ENCODE measurements at places on chromosomes 3 and 15.

- no peaks in the 10 kb centered on the region for H3K36me3 ChIP-seq
- H3K27me3 ChIP-seq: no peaks in the 10 kb centered on the region
- no peak for DNase-seq
- H3K4me1 ChIP-seq: no peaks in the 10 kb centered on the region
- no peak overlapping the region for H3K4me3 ChIP-seq
Observed at GRCh38 chr3:29914861-29915524, 634.1 kb downstream of the RBMS3 start.

GRCh38 chr3:61227799-61228198, 23.5 kb downstream of the FHIT start:
- no peaks in the 10 kb centered on the region for H3K36me3 ChIP-seq
- no peaks in the 10 kb centered on the region for H3K27me3 ChIP-seq
- no peak for DNase-seq
- H3K4me3 ChIP-seq: no peak overlapping the region

DNA sequence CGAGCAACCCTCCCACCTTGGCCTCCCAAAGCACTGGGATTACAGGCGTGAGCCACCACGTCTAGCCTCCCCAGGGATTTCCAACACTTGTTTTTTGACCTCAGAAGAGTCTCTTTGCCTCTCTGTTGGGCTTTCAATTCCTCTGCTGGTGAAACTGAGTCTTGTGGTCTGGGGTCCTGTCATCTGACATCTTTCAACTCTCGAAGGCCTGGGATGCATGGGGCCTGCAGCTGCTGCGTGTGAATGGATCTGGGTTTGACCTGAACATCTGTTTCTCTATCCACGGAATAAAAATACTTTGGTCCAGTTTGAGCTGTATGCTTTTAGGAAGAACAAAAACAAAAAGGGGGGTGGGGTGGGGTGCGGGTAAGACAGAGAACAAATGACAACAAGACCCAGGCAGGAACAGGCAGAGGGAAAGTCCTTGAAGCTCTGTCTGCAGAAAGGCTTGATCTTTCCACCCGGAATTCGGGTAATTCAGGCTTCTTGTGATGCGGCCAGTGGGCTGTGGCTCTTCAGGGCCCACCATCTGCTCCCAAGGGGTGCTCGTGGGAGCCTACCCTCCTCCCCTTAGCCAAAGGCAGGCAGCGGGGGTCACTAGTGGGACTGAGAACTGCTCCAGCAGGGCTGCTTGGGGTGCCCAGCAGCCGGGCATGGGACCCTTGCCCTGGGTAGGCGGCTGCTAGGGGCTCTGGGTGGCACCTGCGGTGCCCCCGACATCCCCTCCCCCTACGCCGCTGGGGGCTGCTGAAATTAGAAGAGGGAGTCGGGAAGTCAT, 71.5 kb downstream of the SLC12A8 start:
- H3K27ac ChIP-seq: peak overlapping the region; percentile 51
- DNase-seq: no peak
- H3K36me3 ChIP-seq: no peaks in the 10 kb centered on the region

GRCh38 chr15:69289342-69290146, 9.2 kb upstream of the PAQR5 start:
- no peaks in the 10 kb centered on the region for H3K36me3 ChIP-seq
- DNase-seq: no peak
- no peaks in the 10 kb centered on the region for H3K4me1 ChIP-seq
- no peak overlapping the region for H3K4me3 ChIP-seq
- H3K27me3 ChIP-seq: no peaks in the 10 kb centered on the region

GRCh38 chr15:57370929-57371328, 5.4 kb upstream of the CGNL1 start:
- H3K4me1 ChIP-seq: no peaks in the 10 kb centered on the region
- no peaks in the 10 kb centered on the region for H3K36me3 ChIP-seq
- H3K27me3 ChIP-seq: peaks cover 9% of the 10 kb centered on the region
- H3K4me3 ChIP-seq: no peak overlapping the region
- H3K27ac ChIP-seq: no peak overlapping the region

GRCh38 chr15:31905054-31905453, 125.3 kb upstream of the CHRNA7 start:
- H3K27me3 ChIP-seq: no peaks in the 10 kb centered on the region
- no peak overlapping the region for H3K4me3 ChIP-seq
- no peak overlapping the region for H3K27ac ChIP-seq
- H3K36me3 ChIP-seq: no peaks in the 10 kb centered on the region
- H3K4me1 ChIP-seq: no peaks in the 10 kb centered on the region

GRCh38 chr3:138367911-138368310, 19.5 kb downstream of the MRAS start:
- H3K4me3 ChIP-seq: no peak overlapping the region
- no peaks in the 10 kb centered on the region for H3K36me3 ChIP-seq
- H3K27ac ChIP-seq: no peak overlapping the region
- no peaks in the 10 kb centered on the region for H3K27me3 ChIP-seq
- no peaks in the 10 kb centered on the region for H3K4me1 ChIP-seq

GRCh38 chr15:46442901-46443590, 808.2 kb downstream of the SQOR start:
- no peak overlapping the region for H3K27ac ChIP-seq
- no peak overlapping the region for H3K4me3 ChIP-seq
- no peak for DNase-seq
- H3K36me3 ChIP-seq: no peaks in the 10 kb centered on the region
- no peaks in the 10 kb centered on the region for H3K27me3 ChIP-seq
- no peaks in the 10 kb centered on the region for H3K4me1 ChIP-seq

DNA sequence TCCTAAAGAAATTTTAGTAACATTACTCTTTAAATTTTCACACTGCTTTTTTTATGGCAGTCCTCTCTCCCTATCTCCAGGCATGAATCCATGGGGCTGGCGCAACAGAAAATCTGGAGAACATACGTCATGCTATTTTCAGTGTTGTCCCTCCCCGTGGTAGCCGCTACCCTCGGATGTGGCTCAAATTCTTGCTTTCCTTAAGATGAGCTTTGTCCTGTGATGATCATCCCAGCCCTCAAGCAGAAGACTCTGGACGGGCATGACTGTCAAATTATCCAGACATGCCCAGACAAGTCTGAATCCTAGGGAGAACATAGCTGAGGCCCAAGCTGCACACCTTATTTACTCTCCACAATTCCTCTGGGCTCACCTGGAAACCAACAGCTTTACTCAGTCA, 49.1 kb downstream of the FMN1 start:
- H3K27ac ChIP-seq: no peak overlapping the region
- H3K27me3 ChIP-seq: no peaks in the 10 kb centered on the region
- no peak for DNase-seq
- no peak overlapping the region for H3K4me3 ChIP-seq
- H3K36me3 ChIP-seq: no peaks in the 10 kb centered on the region
- H3K4me1 ChIP-seq: no peaks in the 10 kb centered on the region

GRCh38 chr3:108973019-108973418, 19.3 kb upstream of the GUCA1C start:
- no peak overlapping the region for H3K27ac ChIP-seq
- H3K4me3 ChIP-seq: no peak overlapping the region
- no peaks in the 10 kb centered on the region for H3K27me3 ChIP-seq
- no peaks in the 10 kb centered on the region for H3K4me1 ChIP-seq
- no peak for DNase-seq
- H3K36me3 ChIP-seq: no peaks in the 10 kb centered on the region

- H3K36me3 ChIP-seq: no peaks in the 10 kb centered on the region
- no peak overlapping the region for H3K4me3 ChIP-seq
- H3K27ac ChIP-seq: no peak overlapping the region
- no peaks in the 10 kb centered on the region for H3K27me3 ChIP-seq
- no peaks in the 10 kb centered on the region for H3K4me1 ChIP-seq
Observed at GRCh38 chr3:149605902-149606301, 51.9 kb downstream of the WWTR1 start.

- H3K27me3 ChIP-seq: no peaks in the 10 kb centered on the region
- peaks cover 48% of the 10 kb centered on the region for H3K4me1 ChIP-seq
- peak; percentile 75 for DNase-seq
- no peaks in the 10 kb centered on the region for H3K36me3 ChIP-seq
- H3K4me3 ChIP-seq: peak overlapping the region; percentile 11
Observed at GRCh38 chr15:31263751-31264558, 62.7 kb upstream of the KLF13 start.

GRCh38 chr3:170852324-170852723, 17.7 kb downstream of the RPL22L1 start:
- no peak overlapping the region for H3K4me3 ChIP-seq
- no peaks in the 10 kb centered on the region for H3K36me3 ChIP-seq
- no peaks in the 10 kb centered on the region for H3K27me3 ChIP-seq
- DNase-seq: no peak
- H3K27ac ChIP-seq: no peak overlapping the region
- no peaks in the 10 kb centered on the region for H3K4me1 ChIP-seq

DNA sequence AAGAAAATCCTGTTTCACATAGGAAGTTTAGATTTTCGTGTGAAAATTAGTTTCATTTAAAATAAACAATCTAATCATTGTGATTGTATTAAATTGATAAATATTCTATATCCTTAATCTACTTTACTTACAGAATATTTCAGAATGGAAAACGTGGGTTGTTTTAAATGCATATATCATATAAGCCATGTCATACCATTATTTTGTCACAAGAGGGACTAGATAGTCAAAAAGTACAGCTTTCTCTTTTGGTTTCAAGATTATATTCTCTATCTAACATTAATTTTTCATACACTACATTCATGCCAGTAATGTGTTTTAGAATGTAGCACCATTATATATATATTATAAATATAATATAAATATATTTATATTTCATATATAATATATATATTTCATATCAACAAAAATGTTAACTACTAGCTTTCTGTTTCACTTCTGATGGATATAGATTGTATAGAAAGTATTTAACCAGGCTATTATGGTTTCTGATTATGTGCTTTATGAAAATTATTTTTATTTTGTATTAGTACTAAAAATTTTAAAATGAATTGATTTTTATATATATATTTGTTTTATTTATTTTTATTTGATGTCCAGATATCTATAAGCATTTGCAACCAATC, 45.3 kb downstream of the OSTN start:
- no peaks in the 10 kb centered on the region for H3K4me1 ChIP-seq
- no peak overlapping the region for H3K4me3 ChIP-seq
- no peaks in the 10 kb centered on the region for H3K27me3 ChIP-seq
- no peak for DNase-seq
- no peak overlapping the region for H3K27ac ChIP-seq

DNA sequence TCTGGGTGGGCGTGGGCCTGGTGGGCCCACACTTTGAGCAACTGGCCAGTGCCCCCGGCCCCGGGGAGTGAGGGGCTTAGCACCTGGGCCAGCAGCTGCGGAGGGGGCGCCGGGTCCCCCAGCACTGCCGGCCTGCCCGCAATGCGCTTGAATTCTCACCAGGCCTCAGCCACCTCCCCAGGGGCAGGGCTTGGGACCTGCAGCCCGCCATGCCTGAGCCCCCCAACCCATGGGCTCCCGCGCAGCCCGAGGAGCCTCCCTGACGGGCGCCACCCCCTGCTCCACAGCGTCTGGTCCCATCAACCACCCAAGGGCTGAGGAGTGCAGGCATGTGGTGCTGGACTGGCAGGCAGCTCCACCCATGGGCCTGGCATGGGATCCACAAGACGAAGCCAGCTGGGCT, 484.3 kb downstream of the UNC13C start:
- no peak overlapping the region for H3K4me3 ChIP-seq
- DNase-seq: no peak
- no peaks in the 10 kb centered on the region for H3K27me3 ChIP-seq
- no peak overlapping the region for H3K27ac ChIP-seq

GRCh38 chr3:12953201-12953995, 112.0 kb upstream of the RPL32 start:
- peaks cover 21% of the 10 kb centered on the region for H3K4me1 ChIP-seq
- H3K27me3 ChIP-seq: no peaks in the 10 kb centered on the region
- no peak for DNase-seq
- H3K27ac ChIP-seq: no peak overlapping the region
- H3K4me3 ChIP-seq: no peak overlapping the region
- peaks cover 26% of the 10 kb centered on the region for H3K36me3 ChIP-seq

DNA sequence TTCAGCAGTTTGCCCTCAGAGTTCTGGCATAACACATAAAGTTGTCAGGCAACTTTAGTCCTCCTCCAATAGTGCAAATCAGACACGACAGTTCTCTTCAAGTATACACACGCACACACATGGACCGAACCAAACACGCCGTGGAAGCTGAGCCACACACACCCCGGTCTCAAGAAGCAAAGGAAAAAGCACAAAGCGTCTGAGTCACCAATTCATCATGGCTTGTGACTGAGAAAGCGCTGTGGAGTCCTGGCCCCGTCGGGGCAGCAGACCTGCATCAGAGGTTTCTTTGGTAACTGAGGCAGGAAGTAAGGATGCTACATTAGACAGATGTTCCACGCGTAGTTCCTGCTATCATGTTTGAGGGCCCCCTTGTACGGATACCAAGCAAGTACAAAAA, 85.7 kb downstream of the VGLL4 start:
- H3K27ac ChIP-seq: no peak overlapping the region
- DNase-seq: no peak
- H3K4me1 ChIP-seq: no peaks in the 10 kb centered on the region
- H3K4me3 ChIP-seq: no peak overlapping the region
- H3K27me3 ChIP-seq: no peaks in the 10 kb centered on the region

DNA sequence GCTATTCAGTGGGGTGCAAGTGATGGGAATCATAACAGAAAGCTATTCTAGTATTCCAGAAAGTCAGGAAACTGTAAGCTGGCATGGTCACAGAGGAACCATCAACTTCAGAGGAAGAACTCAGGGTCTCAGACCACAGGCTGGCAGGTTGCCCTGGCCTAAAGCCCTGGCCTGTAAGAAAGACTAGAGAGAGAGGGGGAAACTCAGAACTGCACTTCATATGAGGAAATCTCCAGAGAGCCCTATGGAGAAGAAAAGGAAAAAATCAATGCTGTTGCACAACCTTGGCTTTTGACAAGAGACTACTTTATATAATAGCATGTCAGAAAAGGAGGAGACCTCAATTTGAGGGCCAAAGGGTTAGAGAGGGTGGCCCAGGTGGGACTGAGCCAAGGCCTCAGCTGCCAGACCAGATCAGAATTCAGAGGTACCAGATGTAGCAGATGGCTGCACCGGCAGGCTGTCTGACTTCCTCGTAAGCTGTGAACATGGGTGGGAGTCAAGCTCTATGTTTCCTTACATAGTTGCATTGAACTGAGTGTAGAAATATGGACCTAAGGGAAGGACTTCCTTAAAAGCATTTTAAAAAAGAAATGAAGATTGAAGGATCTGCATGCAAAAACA, 333.8 kb downstream of the PDCD6IP start:
- no peaks in the 10 kb centered on the region for H3K4me1 ChIP-seq
- no peaks in the 10 kb centered on the region for H3K36me3 ChIP-seq
- H3K4me3 ChIP-seq: no peak overlapping the region
- no peak for DNase-seq
- no peaks in the 10 kb centered on the region for H3K27me3 ChIP-seq

DNA sequence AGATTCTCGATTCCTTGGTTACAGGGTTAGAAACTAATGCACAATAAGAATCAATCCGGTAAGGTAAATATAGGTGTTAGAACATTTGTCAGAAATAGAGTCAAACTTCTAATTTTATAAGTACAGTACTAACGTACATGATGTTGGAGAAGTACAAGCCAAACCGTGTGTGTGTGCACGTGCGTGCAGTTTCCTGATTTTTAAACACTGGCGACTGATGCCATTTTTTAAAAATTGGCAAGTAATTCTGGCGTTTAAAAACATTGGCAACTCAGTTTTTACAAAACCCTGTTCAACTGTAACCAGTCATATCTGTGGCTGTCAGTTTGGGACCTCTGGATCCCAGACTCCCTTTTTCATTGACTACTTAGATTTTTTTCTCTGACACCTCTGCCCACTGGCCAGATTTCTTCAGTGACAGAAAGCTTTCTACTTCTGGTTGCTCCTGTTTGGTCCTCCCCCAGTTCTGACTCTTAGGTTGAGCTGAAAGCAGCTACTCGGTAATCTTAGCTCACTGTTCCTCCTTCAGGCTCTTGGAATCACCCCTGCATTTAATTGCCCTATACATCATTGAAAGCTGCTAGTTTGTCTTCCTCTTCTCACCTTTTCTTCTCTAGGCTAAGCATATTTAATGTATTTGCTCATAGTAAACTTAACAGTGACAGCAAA, 843 bp downstream of the ATG7 start:
- H3K36me3 ChIP-seq: peaks cover 9% of the 10 kb centered on the region
- H3K27ac ChIP-seq: peak overlapping the region; percentile 92
- no peaks in the 10 kb centered on the region for H3K27me3 ChIP-seq
- no peak for DNase-seq
- peak overlapping the region; percentile 79 for H3K4me3 ChIP-seq
- peaks cover 17% of the 10 kb centered on the region for H3K4me1 ChIP-seq

Data from naive thymus-derived CD4-positive, alpha-beta T cell (primary cell).